ENCODE measurements at places on chromosomes 11 and 22.

GRCh38 chr11:78351193-78351592, 66.4 kb downstream of the GAB2 start:
- DNase-seq: no peak

- no peak for DNase-seq
Observed at GRCh38 chr11:94673386-94673785, 94.8 kb upstream of the AMOTL1 start.

GRCh38 chr11:46281371-46281831, 3.9 kb downstream of the CREB3L1 start:
- DNase-seq: no peak

GRCh38 chr11:64990222-64990923, 6.4 kb downstream of the BATF2 start:
- DNase-seq: no peak

DNA sequence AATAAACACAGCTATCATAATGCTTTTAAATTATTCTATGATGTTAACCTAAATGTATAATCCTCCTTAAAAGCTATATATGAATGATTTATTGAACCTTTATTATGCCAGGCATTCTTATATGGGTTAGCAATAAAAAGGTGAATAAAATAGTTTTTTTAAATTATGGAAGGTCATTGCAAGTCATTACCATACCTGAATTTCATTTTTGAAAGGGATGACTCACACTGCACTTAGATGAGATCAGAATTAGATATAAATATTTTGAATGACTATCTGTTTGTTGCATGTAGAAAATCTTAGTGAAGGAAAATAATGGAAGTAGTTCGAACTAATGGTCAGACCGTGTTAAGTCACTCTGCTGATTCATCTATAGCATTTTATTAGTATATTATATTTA, 822.3 kb downstream of the LUZP2 start:
- DNase-seq: no peak

- no peak for DNase-seq
Observed at GRCh38 chr11:131595797-131596196, 225.4 kb downstream of the NTM start.

- no peak for DNase-seq
Observed at GRCh38 chr22:41491374-41492100, 22.6 kb downstream of the ACO2 start.

GRCh38 chr11:116970485-116971292, 127.5 kb downstream of the SIK3 start:
- no peak for DNase-seq

GRCh38 chr11:116687458-116688201, 85.2 kb downstream of the BUD13 start:
- DNase-seq: no peak

DNA sequence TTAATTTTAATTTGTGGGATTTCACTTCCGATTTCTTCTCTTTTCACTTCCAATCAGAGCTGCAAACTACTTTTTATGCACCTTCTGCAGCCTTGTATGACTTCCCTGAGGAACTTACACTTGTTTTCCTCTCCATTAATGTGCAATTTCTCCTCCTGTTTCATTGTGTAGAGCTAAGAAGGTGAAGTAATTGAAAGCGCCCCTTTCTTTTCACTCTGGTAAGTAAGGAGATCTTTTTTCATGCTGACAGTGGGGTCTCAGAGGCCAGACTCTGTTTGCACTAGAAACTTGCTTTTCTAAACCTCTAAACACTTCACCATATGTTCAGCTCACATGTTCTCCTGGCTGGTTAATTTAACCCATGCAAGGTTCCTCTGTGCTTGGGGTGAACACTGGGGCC, 117.0 kb downstream of the FANCF start:
- no peak for DNase-seq

DNA sequence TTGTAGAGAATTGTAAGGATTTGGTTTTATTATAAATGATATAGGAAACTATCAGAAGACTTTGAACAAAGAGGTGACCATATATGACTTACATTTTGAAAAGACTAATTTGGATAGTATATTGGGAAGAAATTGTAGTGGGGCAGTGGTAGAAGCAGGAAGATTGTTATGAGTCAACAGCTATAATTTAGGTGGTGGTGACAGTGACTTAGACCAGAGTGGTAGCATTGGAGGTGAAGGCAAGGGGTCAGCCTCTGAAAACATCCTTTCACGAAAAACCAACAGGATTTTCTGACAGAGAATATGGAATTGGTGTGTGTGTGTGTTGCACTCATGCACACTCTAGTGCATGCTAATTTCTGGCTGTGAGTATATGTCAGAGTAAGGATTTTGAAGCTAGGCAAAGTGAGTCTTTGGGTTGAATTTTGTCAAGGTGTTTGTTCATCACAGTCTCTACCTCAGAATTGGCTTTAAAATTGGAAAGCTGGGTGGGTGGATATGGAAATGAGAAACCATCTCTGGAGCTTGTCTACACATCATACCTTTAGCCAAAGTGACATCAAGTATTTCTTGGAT, 8.2 kb upstream of the HBE1 start:
- no peak for DNase-seq

DNA sequence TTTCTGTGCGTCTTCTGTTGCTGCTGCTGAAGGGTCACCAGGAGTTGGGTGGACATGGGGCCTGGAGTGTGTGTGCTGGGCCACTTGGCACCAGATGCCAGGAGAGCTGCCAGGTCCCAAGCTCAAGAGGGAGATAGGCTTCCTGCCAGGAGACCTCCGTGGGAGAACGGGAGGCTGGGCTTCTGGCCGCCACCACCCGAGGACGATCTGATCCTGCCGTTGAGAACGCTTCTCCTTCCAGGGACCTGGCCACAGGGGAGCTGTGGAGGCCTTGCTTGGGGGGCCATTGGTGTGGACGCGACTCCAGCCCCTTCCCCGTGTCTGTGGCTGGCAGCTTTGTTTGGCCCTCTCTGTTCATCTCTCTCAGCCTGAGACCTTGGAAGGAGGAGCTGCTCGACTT, 2.4 kb downstream of the BRSK2 start:
- no peak for DNase-seq

GRCh38 chr11:19842505-19842904, 129.9 kb downstream of the NAV2 start:
- no peak for DNase-seq
